ENCODE measurements at places on chromosomes 7 and 10.

DNA sequence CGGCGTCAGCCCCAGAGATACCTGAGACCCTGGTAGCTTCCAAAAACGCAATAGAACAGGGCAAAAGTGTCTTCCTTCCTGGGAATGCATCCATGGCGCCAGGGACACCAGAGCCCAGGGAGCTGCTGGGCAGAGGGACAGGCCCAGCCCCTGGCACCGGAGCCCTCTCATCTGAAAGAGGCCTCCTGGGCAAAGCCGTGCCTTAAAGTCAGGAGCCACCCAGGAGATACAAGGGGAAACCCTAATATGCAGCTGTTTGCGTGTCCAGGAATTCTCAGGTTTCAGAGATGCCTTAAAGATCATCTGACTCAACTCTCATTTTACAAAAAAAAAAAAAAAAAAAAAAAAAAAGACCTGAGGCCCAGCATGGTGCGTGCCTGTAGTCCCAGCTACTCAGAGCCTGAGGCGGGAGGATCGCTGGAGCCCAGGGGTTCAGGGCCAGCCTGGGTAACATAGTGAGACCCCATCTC lies 28.0 kb downstream of the NUDT1 start:
- DNase-seq, result no peak

DNA sequence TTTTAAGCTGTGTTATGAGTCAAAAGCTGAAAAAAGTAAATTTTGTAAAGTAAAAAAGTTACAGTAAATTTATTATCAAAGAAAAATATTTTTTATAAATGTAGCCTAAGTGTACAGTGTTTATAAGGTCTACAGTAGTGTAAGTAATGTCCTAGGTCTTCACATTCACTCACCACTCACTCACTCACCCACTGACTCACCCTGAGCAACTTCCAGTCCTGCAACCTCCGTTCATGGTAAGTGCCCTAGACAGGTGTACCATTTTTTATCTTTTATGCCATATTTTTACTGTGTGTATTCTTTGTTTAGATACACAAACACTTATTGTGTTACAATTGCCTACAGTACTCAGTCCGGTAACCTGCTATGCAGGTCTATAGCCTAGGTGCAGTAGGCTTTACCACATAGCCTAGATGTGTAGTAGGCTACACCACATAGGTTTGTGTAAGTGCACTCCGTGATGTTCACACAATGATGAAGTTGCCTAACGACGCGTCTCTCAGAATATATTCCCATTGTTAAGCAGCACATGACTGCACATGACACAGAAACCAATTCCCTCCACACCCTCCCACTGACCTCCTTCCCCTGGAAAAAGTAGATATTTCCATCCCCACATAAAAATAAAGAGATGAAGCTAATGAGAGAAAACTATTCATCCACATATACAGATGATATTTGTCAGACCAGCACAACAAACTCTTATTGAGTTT lies 44.8 kb upstream of the FGL2 start:
- DNase-seq, result no peak

DNA sequence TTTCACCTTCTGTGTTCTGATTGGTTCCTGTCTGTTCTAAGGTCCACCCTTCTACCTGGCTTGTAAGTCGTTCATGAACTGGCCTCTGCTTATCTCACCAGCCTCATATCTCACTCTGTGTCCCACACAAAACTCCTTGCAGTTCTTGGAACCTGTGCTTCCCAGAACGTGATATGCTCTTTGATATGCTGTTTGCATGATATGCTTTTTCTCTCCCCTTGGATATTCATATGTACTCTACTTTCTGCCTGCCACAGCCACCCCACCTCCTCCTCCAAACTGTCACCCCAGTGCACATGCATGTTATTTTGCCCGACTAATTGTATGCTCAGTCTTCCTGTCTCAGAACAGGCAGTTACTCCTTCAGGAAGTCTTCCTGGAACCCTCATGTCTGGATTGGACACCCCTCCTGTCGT lies 1.9 kb upstream of the ITPRIP start:
- no peak for DNase-seq

- no peak for DNase-seq
These were observed 32.7 kb downstream of the TSPAN15 start for GRCh38 chr10:69483963-69484362.

GRCh38 chr7:69817121-69817520 lies 218.8 kb downstream of the AUTS2 start:
- no peak for DNase-seq

- DNase-seq, result no peak
These were observed 94.7 kb upstream of the RAB11FIP2 start for GRCh38 chr10:118141471-118141870.

GRCh38 chr10:21689881-21690280 lies 155.8 kb downstream of the MLLT10 start:
- no peak for DNase-seq

DNA sequence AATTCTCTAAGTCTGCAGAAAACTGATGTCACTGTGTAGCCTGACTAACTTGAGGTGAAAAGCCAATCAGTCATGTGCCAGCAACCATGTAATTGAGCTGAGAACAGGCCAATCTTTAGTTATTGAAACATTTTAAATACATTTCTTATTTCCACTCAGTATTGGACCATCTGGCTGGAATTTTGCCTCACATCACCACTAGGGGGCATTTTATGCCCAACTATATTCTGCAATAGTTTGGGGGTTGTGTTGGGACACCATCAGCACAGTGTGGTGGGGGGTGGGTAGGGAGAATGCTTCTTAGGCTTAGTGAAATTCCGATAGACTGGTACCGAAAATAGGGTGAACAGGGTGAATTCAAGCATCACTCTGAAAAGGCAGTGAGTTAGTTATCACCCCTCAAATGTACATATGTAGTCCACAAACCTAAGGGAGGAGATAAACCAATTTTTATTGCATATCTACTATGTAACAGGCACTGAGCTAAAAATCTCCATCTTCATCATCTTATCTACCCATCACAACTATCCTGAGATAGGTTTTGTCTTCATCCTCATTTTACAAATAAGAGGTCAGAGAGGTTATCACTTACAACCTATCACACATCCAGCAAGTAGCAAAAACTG lies 17.8 kb downstream of the NPSR1 start:
- peak; percentile 8 for DNase-seq

DNA sequence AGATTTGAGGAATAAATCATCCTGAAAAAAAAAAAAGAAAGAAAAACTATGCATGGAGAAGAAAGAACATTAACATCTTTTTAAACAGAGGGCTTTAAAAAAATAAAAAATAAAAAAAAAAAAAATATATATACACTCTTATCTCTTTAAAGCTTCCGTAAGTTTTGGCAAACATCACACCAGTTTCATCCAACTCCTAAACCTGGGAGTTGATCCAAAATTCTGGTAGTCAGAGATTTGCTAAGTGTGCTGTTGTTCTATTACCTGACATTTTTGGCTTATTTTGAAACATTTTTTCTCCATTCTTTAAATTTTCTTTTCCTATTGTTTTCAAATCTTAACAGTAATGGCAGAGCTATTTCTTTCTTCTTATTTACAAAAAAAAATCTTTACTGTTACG lies 273.1 kb downstream of the AGMO start:
- DNase-seq, result no peak

DNA sequence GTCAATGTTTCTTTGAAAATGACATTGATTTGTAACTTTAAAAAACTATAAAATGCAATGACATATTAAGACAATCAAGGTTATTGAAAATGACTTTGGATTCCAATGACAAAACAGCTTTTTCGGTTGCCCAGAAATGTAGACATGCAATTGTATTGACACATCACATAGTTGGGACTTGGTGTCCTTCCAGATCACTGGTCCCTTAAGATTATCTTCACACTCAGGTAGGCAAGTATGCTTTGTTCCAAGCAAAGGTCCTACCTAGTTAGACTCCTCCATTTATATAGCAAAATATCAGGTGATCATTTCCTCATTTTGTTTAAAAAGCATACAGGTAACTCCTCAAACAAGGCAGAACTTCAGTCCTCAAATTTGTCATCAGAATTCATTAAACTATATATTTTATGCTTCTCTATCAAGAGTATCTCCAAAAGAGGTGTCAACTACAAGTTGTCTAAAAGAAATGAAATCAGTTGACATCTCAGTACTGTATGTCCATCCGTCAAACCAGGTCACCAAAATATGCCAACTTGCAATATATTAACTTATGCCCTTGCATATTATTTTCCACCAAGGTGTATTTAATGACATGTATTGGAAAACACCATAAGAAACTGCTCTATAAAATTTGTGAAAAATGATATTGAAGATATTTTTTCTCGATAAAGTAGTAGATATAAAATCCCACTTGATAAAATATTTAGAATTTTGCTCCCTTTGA lies 64.6 kb downstream of the TSPAN12 start:
- no peak for DNase-seq

DNA sequence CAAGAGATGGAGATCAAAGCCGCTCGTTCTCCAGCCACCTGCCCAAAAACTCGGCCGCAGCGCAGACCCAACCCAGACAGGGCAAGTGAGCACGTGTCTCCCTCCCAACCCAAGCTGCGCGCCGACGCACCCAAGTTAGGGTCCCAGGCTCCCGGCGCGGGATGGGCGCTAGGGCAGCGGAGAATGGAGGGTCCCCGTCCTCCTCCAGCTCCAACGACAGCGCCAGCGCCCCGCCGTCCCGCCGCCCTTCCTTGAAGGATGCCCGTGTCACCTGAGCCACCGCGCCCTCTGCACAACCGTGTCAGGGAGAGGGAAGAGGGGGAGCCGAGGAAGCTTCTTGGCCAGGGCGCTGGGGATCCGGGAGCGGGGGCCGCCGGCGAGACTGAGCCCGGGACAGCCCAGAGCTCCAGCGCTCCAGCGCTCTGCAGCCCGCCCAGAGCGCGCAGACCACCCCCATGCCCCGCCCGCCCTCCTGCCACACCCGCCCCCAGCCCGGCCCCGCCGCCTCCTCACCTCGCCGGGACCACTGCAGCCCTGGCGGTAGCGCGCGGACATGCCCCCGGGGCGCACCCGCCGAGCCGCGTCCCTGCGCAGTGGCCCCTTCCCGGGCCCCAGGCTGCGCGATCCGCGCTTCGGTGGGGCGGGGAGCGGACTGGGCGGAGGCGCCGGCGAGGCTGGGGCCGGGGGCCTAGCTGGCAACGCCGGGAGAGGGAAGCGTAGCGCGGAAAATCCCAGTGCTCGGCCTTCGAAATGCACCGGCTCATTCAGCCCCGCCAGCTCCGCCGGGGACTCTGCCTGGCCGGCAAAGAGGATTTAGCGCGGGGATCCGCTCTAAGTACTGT lies at the start of gene SLC16A12:
TSS of gene SLC16A12 (minus strand) at position 424 of the 842 bp plus-strand sequence. CDS start 73,016 bp downstream, outside the sequence.
- peak; percentile 11 for DNase-seq

GRCh38 chr7:127250312-127251035 lies 2.3 kb downstream of the GRM8 start:
- DNase-seq, result no peak

GRCh38 chr7:25789701-25790640 lies 362.0 kb upstream of the NFE2L3 start:
- DNase-seq, result no peak

DNA sequence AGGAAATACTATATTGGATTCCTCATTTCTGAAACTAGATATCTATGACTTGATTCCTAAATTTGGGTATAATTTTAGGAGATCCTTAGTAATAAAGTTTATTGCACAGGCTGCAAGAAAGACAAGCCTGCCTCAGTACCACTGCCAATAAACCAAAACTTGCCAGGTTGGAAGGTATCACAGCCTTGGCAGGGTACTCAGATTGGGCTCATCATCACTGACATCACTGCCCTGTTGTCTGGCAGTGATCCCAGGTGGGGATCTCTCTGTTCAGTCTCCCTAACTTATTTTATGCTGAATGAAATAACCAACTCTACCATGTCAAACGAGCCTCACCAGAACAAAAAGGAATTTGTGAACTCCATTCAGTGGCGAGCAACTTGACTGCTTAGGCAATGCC lies 18.8 kb downstream of the FIGNL1 start:
- DNase-seq, result no peak

- DNase-seq, result peak; percentile 59
These were observed 36.1 kb downstream of the UBTD1 start for GRCh38 chr10:97534746-97535367.

GRCh38 chr7:23353172-23353571 lies 54.0 kb downstream of the MALSU1 start:
- no peak for DNase-seq

DNA sequence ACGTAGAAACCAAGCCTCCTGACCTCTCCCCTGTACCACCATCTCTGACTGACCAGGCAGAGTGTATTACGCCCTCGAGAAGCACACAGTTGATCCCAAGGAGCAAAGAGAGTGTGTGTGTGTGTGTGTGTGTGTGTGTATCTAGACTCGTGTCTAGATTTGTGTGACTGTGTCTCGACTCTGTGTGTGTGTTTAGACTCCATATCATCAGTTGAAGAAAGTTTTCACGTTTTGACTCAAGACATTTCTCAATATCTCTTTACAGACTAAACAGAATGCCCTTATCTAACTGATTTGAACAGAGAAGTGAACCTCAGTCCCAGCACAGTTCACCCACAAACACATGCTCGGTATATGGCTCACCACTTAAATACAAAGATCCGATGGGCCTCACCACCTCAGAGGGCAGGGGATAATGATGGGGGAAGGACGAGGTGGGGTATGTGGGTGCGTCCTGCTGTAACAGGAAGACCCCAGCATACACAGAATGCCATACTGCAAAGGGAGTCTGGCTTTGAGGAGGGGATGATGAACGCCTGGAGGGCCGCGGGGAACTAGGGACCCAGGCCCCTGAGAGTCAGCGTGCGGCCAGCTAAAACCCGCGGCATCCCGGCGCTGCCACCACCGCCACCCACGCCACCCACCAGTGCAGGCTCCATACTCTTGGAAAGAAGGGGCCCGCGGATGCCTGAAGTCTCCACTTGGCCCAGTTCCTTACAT lies 780 bp downstream of the ALDH18A1 start:
- DNase-seq, result peak; percentile 44

DNA sequence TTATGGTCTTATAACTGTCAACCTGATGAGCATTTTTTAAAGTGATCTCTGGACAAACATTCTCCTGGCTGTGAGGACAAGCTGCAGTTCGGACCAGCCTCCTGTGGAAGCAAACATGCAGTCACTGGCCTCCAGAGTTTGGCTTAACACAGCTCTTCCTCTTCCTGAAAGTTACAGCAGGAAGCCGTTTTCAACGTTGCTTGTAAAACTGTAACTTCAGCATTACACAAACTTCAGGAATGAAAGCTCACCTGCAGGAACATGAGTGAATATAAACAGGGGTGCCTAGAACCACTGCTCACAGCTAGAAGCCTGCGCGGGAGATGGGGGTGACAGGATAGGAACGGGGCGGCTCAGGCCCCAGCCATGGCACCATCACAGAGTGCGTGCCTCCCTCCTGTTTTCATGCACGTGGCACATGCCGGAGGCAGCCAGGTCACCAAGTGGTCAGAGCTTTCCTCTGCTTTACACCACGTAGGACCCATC lies 292.9 kb upstream of the PITRM1 start:
- no peak for DNase-seq

GRCh38 chr10:78505657-78506056 lies 472.0 kb downstream of the RPS24 start:
- DNase-seq, result no peak

DNA sequence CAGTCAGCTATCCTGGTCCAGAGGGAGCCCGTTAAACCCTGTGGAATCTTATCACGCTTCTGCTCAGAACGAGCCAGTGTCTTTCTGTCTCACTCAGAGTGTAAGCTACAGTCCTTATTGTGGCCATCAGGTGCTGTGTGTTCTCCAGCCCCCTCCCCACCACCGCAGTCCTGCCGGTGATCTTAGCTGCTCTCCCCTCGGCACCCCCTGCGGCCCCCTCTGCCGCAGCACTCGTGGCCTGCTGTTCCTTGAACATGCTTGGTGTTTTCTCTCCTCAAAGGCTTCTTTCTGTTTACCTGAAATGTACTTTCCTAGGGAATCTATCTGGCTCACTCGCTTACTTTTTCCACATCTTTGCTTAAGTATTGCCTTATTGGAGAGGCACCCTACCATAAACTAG lies 38.2 kb upstream of the TMEM236 start:
- DNase-seq, result no peak

- no peak for DNase-seq
These were observed 66.4 kb downstream of the MYL10 start for GRCh38 chr7:101562531-101563197.

GRCh38 chr7:127858091-127858914 lies 172.9 kb downstream of the LRRC4 start:
- no peak for DNase-seq
